ENCODE measurements at places on chromosomes 13 and 19.
A peak's percentile ranks its signal among the peaks of the same experiment; 100 is the strongest.

GRCh38 chr19:570937-571565, 1.3 kb upstream of the BSG start:
- DNase-seq: peak; percentile 61

- DNase-seq: no peak
These were observed 8.1 kb downstream of the PAK4 start for GRCh38 chr19:39133431-39134270.

- DNase-seq: no peak
These were observed 194.6 kb downstream of the POSTN start for GRCh38 chr13:37403776-37404527.

DNA sequence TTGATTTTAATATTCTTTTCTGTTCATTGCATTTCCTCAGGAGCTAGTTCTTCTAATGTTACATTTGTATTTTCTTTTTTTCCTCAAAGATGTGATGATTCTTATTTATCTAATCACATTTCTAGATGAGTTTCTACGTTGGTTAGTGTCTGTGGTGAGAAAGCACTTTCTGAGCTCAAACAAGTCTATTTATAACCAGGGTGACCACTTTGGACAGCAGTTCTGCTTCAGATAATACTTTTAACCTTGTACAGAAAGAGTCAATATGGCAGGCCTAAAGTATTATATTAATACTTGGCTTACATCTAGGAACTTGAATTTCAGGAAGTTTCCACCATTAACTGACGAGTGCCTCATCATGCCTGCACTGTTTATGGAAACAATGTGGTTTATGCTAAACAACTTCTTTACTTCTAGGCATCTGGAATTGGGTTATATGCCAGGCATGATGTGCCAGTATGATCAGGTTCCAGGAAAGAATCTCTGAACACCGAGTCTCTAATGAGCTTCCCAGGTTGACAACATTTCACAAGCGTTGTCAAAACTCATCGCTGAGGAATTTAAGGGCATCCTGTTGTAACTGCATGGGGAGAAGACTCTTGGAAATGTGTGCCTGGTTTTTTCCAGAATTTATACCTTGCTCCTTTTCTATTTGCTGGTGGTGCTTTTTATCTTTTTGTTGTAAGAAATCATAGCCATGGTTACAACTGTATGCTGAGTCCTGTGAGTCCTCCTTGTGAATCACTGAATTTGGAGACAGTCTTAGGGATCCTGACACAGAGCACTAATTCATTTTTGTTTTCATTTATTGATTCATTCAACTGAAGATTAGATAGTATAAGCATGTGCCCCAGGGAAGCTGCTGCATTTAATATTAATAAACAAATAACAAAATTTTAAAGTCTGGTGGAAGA, 344.4 kb upstream of the PCDH9 start:
- DNase-seq: no peak

GRCh38 chr19:18698321-18699167, 15.1 kb downstream of the CRTC1 start:
- DNase-seq: no peak

- DNase-seq: no peak
These were observed 10.7 kb downstream of the ANO8 start for GRCh38 chr19:17323964-17324332.

- DNase-seq: no peak
These were observed 12.2 kb downstream of the MRPS31 start for GRCh38 chr13:40758811-40759210.

DNA sequence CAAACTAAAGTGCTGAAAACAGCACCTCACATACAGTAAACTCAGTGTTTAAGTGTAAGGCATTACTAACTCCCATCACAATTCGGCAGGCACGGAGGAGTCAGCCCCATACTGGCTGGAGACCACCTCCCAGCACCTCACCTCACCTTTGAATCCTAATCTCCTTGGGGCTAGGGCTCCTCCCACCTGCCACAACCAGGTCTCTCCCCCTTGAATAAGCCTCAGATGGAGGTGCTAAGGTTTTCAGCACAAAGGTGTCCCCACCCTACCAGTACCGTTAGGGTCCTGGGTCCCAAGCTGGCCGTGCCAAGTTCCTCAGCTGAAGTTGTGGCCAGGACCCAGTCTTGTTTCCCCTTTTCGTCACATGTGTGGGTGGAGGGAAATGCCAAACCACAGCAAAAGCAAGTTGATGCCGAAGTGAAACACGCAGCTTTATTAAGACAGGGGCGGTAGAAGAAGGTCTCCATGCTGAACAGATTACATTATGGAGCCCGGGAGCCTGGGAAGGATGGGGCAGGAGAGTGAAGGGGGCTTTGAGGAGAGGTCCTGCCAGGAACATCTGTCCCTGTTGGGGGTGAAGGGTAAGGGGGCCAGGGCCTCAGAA, at the start of gene IGFLR1:
IGFLR1 (minus strand) TSS at position 332 of the 604 bp plus-strand sequence. CDS start 1,272 bp downstream, outside the sequence.
- peak; percentile 81 for DNase-seq

GRCh38 chr19:15263361-15263985, 31.2 kb upstream of the EPHX3 start:
- no peak for DNase-seq

- no peak for DNase-seq
These were observed 34.4 kb downstream of the KLF2 start for GRCh38 chr19:16359074-16359473.

GRCh38 chr13:103349211-103349980, 283.2 kb upstream of the SLC10A2 start:
- no peak for DNase-seq

- no peak for DNase-seq
These were observed 48.7 kb downstream of the RFX2 start for GRCh38 chr19:6061376-6062130.

GRCh38 chr13:40996426-40997092, 22.6 kb downstream of the ELF1 start:
- DNase-seq: no peak

DNA sequence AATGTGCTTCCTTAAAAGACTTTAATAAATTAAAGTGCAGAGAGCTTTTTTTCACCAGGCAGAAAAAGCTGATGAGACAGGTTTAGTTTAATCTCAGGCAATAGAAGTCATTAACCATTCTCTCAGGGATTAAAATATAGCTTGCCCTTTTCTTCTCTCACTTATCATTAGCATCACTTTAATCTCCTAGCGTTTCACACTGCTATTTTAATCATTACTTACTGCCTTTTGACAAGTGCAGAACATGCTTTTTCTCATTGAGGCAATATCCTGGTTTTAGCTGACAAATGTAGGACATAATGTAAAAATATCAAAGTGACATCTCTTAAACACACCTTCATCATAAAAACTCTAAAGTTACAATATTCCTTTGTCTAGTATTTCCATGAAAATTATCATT, 94.6 kb downstream of the DACH1 start:
- no peak for DNase-seq

DNA sequence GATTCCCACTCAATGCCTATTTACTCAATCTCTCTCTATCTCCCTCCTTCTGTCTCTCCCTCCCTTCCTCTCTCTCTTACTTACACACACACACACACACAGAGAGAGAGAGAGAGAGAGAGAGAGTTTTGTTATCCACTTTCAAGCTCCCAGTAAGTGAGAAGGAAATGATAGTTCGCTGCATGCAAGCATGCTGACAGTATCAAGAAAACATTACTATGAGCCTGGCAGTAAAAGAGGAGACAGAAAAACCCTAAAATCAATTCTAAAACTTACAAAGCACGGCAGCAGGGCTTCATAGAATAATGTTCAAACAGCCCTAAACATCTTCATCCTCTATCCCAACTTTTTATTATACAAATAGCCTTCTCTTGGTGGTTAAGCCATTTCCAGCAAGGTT, 171.9 kb downstream of the FOXO1 start:
- no peak for DNase-seq

DNA sequence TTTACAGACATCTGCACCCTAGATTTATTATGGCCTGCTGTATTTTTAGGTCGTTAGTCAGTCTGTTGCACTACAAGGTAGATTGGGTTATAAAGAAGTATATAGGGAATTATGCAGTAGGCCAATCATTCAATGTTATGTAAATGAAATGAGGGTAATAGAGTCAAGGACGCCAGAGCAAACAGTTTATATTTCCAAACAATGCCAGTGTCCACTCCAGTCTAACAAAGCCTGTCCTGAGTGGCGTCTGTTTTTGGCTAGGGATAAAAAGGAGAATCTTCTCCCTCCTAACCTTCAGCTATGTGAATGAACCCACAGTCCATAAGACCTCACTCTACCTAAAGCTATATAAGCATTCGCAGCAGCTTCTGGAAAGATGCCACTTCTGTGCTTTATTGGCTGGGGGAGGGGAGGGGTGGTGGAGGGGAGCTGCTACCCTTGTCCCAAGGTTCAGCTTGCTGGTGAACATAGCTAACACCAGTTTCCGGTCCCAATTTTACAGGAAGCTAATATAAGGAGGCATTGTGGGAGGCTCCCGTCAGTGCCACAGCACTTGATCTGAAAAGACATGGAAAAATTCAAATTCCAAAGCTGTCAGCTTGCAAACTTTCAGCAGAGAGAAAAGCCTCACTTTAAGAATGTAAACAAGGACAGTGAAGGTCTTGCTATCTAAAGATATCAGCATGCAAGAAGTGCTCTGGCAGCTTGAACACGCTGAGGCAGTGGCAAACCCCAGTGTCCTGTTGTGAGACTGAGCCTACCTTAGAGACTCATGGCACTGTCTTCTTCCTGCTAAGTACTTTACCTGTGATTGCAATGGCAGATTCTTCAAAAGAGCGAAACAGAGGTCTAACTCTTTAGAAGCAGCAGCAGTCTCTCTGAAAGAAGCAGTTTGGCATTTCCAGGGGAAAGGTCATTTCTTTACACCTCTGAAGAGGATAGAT, 369.9 kb downstream of the PCDH9 start:
- no peak for DNase-seq

- no peak for DNase-seq
These were observed 77.3 kb upstream of the KL start for GRCh38 chr13:32938907-32939306.

GRCh38 chr13:46355901-46356590, 31.0 kb downstream of the RUBCNL start:
- DNase-seq: no peak

- no peak for DNase-seq
These were observed 38.7 kb upstream of the ARHGEF7 start for GRCh38 chr13:111076155-111077013.

DNA sequence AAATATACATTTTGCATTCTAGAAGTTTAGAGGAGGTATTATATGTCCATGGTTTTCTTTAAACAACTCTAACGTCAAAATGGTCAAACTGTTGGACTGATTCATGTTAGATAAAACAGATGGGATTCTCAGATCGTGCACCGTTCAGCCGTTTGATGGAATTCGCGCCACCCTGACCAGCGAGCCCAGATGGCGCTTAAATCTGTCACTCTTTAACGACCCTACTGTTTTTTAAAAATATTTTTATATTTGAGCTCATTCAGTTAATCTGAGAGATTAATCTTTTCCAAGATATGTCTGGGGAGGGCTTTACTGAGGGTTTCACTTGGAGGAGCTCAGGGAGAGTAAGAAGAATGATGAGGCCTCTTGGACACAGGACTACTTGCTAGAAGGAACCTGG, 164.4 kb downstream of the TM9SF2 start:
- DNase-seq: no peak

- no peak for DNase-seq
These were observed 7.1 kb upstream of the ZNF91 start for GRCh38 chr19:23402388-23402787.

GRCh38 chr13:110230661-110231347, 76.2 kb downstream of the COL4A1 start:
- DNase-seq: no peak

GRCh38 chr19:12648088-12648487, 18.5 kb downstream of the MAN2B1 start:
- DNase-seq: no peak

DNA sequence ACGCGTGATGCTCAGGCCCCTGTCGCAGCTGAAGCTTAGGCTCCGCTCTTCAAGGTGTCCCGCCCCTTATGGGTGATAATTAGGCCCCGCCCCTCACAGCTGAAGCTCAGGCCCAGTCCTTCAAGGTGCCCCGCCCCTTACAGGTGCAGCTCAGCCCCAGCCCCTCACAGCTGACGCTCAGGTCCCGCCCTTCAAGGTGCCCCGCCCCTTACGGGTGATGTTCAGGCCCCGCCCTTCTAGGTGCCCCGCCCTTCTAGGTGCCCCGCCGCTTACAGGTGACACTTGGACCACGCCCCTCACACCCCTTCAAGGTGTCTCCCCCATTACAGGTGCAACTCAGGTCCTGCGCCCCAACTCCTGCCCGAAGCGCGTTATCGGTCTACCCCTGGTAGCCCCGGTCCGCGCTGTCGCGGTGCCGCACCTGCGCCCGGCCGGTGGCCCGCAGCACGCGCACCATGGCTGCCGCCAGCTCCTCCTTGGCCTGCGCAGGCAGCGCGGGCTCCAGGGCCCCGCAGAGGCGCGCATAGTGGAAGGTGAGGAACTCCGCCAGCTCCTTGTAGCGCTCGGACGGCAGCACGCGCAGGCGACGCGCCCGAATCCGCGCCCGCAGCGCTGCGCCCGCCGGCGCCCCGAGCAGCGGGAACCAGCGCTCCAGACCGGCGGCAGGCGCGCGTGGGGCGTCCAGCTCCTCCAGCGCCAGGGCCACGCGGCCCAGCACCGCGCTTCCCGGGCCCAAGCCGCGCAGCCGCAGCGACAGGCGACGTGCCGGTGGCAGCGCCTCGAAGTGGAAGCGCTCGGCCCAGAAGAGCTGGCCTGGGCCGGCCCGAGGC, 7.3 kb downstream of the RASAL3 start:
- DNase-seq: no peak

DNA sequence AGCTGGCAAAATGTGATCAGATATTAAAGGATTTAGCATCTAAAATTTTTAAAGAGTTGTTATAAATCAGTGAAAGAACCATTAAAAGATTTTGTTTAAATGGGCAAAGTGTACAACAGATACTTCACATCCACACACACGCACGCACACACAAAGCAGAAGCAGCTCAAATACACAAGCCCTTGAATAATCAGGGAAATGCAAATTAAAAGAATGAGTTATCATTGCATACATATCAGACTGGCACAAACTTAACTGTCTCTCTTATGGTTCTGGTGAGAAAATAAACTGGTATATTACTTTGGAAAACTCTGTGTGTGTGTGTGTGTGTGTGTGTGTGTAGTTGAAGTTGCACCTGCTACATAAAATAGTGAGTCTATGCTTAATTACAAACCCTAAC, 59.3 kb downstream of the CRYL1 start:
- no peak for DNase-seq

GRCh38 chr13:101942038-101942437, 459.8 kb downstream of the FGF14 start:
- DNase-seq: peak; percentile 10

GRCh38 chr13:113557013-113557412, 27.5 kb upstream of the TFDP1 start:
- no peak for DNase-seq

- DNase-seq: peak; percentile 23
These were observed 27.6 kb downstream of the MYO9B start for GRCh38 chr19:17103177-17103576.

GRCh38 chr13:50392977-50393376, 377.7 kb downstream of the KCNRG start:
- no peak for DNase-seq
